ENCODE measurements at places on chromosomes 1 and 21. TPM values are rescaled to one million over a fixed set of nuclear protein-coding genes. Genes with fewer than 3 reads are reported as not detected.

PRAMEF2 gene
- total RNA-seq = not detected

PCAT6 gene
- total RNA-seq = 0.79 TPM

GBP6 gene
- not detected for total RNA-seq

DNA sequence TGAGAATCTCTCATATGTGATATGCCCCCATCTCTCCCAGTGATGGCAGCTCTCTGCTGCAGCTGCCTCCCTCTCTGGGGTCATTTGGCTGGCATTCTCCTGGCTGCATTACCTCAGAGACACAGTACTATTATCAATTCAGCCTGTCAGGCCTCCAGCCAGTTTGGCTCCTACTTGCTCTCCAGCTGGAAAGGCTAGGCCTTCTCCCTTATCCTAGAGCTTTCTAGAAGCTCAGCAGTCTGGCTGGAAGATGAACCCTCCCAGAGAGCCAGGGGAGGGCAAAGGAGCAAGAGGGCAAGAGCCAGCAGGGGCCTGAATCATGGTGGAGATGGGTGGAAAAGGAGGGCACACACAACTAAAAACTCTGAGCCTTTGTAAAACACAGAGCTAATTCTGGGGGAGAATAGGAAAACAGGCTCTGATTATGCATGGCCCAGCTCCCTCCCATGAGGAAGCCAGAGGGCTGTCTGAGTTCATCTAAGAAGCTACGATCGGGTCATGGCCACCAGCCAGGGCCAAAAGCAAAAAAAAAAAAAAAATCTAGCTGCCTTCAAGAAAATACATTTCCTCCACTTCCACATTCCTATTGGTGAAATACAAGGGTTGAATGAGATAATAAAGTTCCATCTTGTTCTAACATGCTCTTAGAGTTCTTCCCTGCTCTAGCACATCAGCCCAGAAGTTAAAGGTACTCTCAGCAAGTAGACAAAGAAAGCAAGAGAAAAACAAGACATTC lies 8.8 kb downstream of the LAMB3 start:
- peak; percentile 86 for DNase-seq

DNA sequence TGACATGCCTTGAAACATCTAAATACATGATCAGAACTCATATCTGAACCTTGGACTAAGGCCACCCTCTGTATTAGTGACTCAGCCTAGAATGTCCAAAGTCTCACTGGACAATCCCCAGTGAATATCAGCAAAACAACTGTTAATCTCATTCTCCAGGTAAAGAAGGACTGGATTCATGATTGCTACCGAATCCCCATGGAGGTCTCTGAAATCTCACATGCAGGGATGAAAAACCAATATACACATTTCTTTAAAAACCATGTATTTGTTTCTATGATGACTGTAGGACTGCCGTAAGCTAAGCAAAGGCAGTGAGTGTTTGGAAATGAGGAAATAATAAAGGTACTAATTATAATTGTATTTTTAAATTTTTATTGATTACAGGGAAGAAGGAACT lies at the start of gene OR2L3:
Gene OR2L3 (plus strand): TSS at position 301 of the 400 bp plus-strand sequence. CDS start 13,846 bp downstream, outside the sequence.
- DNase-seq = no peak

DNA sequence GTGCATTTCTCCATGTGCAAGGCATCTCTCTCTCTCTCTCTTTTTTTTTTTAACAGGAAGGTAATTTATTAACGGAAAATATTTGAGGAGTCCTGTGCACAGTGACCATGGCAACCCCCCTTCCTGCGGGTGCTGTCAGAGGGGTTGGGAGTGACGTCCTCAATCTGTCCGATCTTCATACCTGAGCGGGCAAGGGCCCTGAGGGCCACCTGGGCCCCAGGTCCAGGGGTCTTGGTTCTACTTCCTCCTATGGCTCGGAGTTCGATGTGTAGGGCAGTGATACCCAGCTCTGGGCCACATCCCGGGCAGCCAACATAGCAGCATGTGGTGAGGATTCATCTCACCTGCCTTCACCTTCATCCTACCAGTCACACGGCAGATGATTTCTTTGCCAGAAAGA lies 11.0 kb downstream of the MAPKAPK2 start:
- DNase-seq = no peak

- no peak for DNase-seq
These were observed 107.1 kb upstream of the OLIG2 start for GRCh38 chr21:32918478-32919120.

DNA sequence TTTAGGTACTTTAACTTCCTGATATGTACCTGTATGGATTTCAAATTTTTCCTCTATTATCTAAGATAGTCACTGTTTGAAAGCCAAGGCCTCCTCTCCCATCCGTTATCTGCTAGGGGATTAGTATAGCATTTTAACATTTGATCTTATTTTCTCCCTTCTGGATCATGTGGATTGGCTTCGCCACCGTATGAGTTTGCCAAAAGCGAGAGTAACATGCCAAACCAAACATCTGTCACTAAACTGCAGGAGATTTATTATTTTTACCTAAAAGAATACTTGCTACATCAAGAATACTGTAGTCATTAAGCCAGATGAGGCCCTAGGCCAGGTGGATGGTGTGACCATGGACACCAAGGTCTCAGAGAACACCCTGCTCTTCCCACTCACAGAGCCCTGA lies 28.5 kb upstream of the EEIG2 start:
- no peak for DNase-seq

- no peak for DNase-seq
These were observed 62.8 kb upstream of the BCAR3 start for GRCh38 chr1:93744299-93744988.

Measured in left ventricle myocardium superior (tissue), 1 donor.